H9 (cell line): ENCODE measurements at places on chromosomes 6 and 20. TPM values are rescaled to one million over a fixed set of nuclear protein-coding genes. Genes with fewer than 3 reads are reported as not detected.

The BFSP1 gene
- 8.6 and 9.4 TPM in 2 replicates for total RNA-seq

- H3K27me3 ChIP-seq, result no peaks in the 10 kb centered on the region
- no peak overlapping the region for H3K27ac ChIP-seq
- no peak for DNase-seq
- no peak overlapping the region; the same call in 2 of the 3 replicates for H3K4me3 ChIP-seq
- H3K36me3 ChIP-seq, result no peaks in the 10 kb centered on the region
- H3K4me1 ChIP-seq, result no peaks in the 10 kb centered on the region
These were observed 118.1 kb downstream of the SYNDIG1 start for GRCh38 chr20:24587384-24588046.

DNA sequence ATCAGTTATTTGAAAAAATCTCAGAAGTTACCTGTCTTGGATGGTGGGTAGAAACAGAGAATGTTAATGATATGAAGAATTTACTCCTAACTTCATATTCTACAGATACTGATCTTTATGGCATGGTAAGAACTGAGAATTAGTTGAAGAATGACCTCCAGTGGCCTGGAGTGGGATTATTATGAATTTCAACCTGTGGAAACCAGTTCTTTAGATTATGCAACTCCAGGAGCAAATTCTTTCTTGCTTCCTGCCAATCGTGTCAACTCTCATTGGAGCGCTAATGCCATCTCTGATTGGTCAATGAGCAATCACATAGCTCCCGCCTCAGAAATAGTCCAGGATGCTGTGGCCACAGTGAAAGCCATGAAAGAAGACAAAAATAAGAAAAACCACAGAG lies 40.6 kb downstream of the LYRM2 start:
- H3K27me3 ChIP-seq, result no peaks in the 10 kb centered on the region; the same call in 1 of the 2 replicates
- no peak overlapping the region for H3K27ac ChIP-seq
- DNase-seq, result no peak
- no peaks in the 10 kb centered on the region for H3K36me3 ChIP-seq
- H3K4me1 ChIP-seq, result no peaks in the 10 kb centered on the region

GRCh38 chr6:165059032-165059431 lies 250.4 kb downstream of the C6orf118 start:
- H3K4me3 ChIP-seq, result no peak overlapping the region
- H3K4me1 ChIP-seq, result no peaks in the 10 kb centered on the region
- DNase-seq, result no peak
- no peak overlapping the region for H3K27ac ChIP-seq
- H3K27me3 ChIP-seq, result no peaks in the 10 kb centered on the region

The PRPH2 gene
- total RNA-seq, result 0.31 and 0.39 TPM in 2 replicates

DNA sequence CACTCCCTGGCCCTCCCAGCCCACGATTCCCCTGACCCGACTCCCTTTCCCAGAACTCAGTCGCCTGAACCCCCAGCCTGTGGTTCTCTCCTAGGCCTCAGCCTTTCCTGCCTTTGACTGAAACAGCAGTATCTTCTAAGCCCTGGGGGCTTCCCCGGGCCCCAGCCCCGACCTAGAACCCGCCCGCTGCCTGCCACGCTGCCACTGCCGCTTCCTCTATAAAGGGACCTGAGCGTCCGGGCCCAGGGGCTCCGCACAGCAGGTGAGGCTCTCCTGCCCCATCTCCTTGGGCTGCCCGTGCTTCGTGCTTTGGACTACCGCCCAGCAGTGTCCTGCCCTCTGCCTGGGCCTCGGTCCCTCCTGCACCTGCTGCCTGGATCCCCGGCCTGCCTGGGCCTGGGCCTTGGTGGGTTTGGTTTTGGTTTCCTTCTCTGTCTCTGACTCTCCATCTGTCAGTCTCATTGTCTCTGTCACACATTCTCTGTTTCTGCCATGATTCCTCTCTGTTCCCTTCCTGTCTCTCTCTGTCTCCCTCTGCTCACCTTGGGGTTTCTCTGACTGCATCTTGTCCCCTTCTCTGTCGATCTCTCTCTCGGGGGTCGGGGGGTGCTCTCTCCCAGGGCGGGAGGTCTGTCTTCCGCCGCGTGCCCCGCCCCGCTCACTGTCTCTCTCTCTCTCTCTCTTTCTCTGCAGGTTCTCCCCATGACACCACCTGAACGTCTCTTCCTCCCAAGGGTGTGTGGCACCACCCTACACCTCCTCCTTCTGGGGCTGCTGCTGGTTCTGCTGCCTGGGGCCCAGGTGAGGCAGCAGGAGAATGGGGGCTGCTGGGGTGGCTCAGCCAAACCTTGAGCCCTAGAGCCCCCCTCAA lies at the start of gene LTA:
Gene LTA (plus strand): TSS at position 249 of the 871 bp plus-strand sequence. CDS start 454 bp downstream, at position 703.
- no peaks in the 10 kb centered on the region for H3K4me1 ChIP-seq
- DNase-seq, result no peak
- H3K27ac ChIP-seq, result no peak within 1 kb of the TSS

DNA sequence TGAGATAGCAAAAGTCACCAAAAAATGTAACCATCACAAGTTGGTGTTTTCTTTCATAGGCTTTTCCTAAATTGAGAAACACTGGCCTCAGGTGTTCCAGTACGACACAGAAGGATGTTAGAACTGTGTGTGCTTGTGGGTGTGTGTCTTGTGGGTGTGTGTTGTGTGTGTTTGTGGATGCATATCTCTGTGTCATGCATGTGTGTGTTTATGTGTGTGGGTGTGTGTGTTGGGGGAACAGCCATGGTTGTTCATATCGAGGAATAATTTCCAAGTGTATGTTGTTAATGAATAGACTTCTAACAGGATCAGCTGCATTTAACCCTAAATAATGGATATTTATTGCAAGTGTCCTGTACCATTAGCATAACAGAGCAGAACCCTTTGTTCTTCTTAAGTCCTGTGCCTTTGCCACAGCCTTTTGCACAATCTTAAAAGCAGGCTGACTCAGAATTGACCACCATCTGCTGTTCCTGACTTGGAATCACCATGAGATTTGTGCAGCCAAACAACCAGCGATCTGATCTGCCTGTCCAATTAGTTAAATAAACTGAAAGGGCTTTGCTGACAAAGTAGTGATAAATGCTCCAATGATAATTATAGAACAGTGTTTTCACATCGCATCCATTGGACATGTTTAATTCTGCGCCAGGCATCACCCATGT lies 7.6 kb downstream of the CD93 start:
- no peaks in the 10 kb centered on the region for H3K36me3 ChIP-seq
- H3K4me3 ChIP-seq, result no peak overlapping the region
- no peaks in the 10 kb centered on the region; the same call in 1 of the 2 replicates for H3K4me1 ChIP-seq
- H3K27ac ChIP-seq, result no peak overlapping the region
- no peak for DNase-seq

GRCh38 chr6:154440422-154441043 lies 70.0 kb downstream of the CNKSR3 start:
- H3K27me3 ChIP-seq, result no peaks in the 10 kb centered on the region
- H3K36me3 ChIP-seq, result peaks cover 10% of the 10 kb centered on the region

DNA sequence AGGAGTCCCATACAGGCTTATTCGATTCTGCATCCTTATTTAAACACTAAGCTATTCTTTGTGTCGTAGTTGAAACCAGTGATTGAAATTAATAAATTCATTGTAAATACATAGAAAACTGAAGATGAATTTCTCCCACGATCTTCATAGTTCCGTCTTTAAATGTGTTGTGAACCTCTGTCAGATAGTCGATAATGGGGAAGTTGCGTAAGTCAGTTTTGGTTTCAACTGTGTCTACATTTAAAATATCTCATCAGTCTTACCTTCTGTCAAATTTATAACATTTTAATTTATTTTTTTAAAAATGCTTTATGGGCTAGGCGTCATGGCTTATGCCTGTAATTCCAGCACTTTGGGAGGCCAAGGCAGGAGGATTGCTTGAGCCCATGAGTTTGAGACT lies 12.7 kb downstream of the STX11 start:
- no peaks in the 10 kb centered on the region; the same call in 1 of the 2 replicates for H3K4me1 ChIP-seq
- no peaks in the 10 kb centered on the region for H3K36me3 ChIP-seq
